ENCODE measurements at places on chromosomes 1 and 21. TPM values are rescaled to one million over a fixed set of nuclear protein-coding genes. Genes with fewer than 3 reads are reported as not detected.

MMEL1 gene
- under 0.01 TPM for total RNA-seq

TNFRSF8 gene
- under 0.01 TPM for total RNA-seq

DMBX1 gene
- not detected for total RNA-seq

CFHR2 gene
- total RNA-seq: not detected

ITLN2 gene
- total RNA-seq: not detected

TRABD2B gene
- not detected for total RNA-seq

PRXL2B gene
- total RNA-seq: 10.9 TPM

AMIGO1 gene
- total RNA-seq: 1.6 TPM

NUDC gene
- total RNA-seq: 34.8 TPM

PFKFB2 gene
- total RNA-seq: 1.3 TPM

KRTAP19-3 gene
- not detected for total RNA-seq

PDZK1 gene
- total RNA-seq: 1.7 TPM

TMCC2 gene
- 2.0 TPM for total RNA-seq

FCRL2 gene
- not detected for total RNA-seq

KANK4 gene
- total RNA-seq: not detected

S100A9 gene
- total RNA-seq: not detected

OR2T29 gene
- not detected for total RNA-seq

NHLH1 gene
- total RNA-seq: not detected

NBPF6 gene
- not detected for total RNA-seq

LCE3D gene
- total RNA-seq: not detected

FAM110D gene
- not detected for total RNA-seq

NMNAT1 gene
- 11.9 TPM for total RNA-seq

LIPI gene
- not detected for total RNA-seq

ETV3L gene
- not detected for total RNA-seq

KRTAP12-2 gene
- total RNA-seq: not detected

GLMP gene
- total RNA-seq: 32.6 TPM

SLC9C2 gene
- total RNA-seq: not detected

FCRLA gene
- 0.36 TPM for total RNA-seq

KCNE2 gene
- total RNA-seq: not detected

OR2G6 gene
- total RNA-seq: not detected

TRIM17 gene
- total RNA-seq: not detected

KRTAP6-1 gene
- total RNA-seq: not detected

EFCAB14 gene
- total RNA-seq: 43.0 TPM

WLS gene
- 157 TPM for total RNA-seq

EPHA10 gene
- total RNA-seq: not detected

KCNJ9 gene
- total RNA-seq: not detected

CCT8 gene
- 286 TPM for total RNA-seq

ZP4 gene
- total RNA-seq: not detected

C1orf174 gene
- 45.7 TPM for total RNA-seq
